Kidney epithelial cell (primary cell): ENCODE measurements at places on chromosomes 3 and 15. TPM values are rescaled to one million over a fixed set of nuclear protein-coding genes. Genes with fewer than 3 reads are reported as not detected.

PCSK6 gene
- 5.4 and 8.4 TPM in 2 replicates for total RNA-seq

ZMAT3 gene
- 49.3 and 51.7 TPM in 2 replicates for total RNA-seq

PPM1L gene
- total RNA-seq = 11.1 and 12.0 TPM in 2 replicates

DUOX1 gene
- 4.1 and 6.6 TPM in 2 replicates for total RNA-seq

AQR gene
- 21.7 and 29.8 TPM in 2 replicates for total RNA-seq

CPN2 gene
- total RNA-seq = not detected in 2 replicates

CCR9 gene
- not detected in 2 replicates for total RNA-seq

CPEB1 gene
- total RNA-seq = 3.8 and 5.5 TPM in 2 replicates

GRAMD2A gene
- total RNA-seq = 0.89 and 2.4 TPM in 2 replicates

GP9 gene
- total RNA-seq = not detected in 2 replicates

CCDC13 gene
- total RNA-seq = 0.33 and 2.1 TPM in 2 replicates

OR4F15 gene
- 0.08 TPM in 1 of 2 replicates, not detected in the other for total RNA-seq

LRTM1 gene
- total RNA-seq = not detected in 2 replicates

TMEM45A gene
- 10.2 and 10.5 TPM in 2 replicates for total RNA-seq

DNAJA4 gene
- 9.9 and 11.0 TPM in 2 replicates for total RNA-seq

WDR93 gene
- total RNA-seq = 0.25 and 0.41 TPM in 2 replicates

CCK gene
- total RNA-seq = 0.42 and 0.68 TPM in 2 replicates
